Activated CD4-positive, alpha-beta T cell treated with anti-CD3 and anti-CD28 coated beads, Interleukin-2, amount 10 ng/mL, durations not matched to agents 24 days and 14 days (primary cell): ENCODE measurements at places on chromosomes 6 and 20. TPM values are rescaled to one million over a fixed set of nuclear protein-coding genes. Genes with fewer than 3 reads are reported as not detected.

DNA sequence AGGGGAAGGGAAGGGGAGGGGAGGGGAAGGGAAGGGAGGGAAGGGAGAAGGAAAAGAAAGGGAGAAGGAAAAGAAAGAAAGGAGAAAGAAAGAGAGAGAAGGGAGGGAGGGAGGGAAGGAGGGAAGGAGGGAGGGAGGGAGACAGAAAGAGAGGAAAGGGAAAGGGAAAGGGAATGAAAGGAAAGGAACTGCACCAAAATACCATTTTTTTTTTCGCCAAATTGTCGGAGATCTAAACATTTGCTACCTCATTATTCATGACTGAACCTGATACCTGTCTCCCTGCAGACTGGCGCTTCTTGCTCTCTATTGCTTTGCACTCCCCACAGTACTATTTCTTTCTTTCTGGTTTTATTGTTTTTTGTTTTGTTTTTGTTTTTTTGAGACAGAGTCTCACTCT, 117.3 kb upstream of the LGSN start:
- no peak for DNase-seq

GRCh38 chr6:151284012-151284411, 44.2 kb downstream of the AKAP12 start:
- DNase-seq, result no peak

GRCh38 chr6:84095156-84095555, 61.6 kb downstream of the MRAP2 start:
- no peak for DNase-seq

GRCh38 chr20:19860737-19861136, 102.7 kb downstream of the RIN2 start:
- DNase-seq, result no peak

GRCh38 chr6:41209547-41210320, 8.8 kb upstream of the TREML2 start:
- DNase-seq, result peak; percentile 51

- no peak for DNase-seq
Observed at GRCh38 chr20:50038574-50038991, 55.8 kb downstream of the SNAI1 start.

DNA sequence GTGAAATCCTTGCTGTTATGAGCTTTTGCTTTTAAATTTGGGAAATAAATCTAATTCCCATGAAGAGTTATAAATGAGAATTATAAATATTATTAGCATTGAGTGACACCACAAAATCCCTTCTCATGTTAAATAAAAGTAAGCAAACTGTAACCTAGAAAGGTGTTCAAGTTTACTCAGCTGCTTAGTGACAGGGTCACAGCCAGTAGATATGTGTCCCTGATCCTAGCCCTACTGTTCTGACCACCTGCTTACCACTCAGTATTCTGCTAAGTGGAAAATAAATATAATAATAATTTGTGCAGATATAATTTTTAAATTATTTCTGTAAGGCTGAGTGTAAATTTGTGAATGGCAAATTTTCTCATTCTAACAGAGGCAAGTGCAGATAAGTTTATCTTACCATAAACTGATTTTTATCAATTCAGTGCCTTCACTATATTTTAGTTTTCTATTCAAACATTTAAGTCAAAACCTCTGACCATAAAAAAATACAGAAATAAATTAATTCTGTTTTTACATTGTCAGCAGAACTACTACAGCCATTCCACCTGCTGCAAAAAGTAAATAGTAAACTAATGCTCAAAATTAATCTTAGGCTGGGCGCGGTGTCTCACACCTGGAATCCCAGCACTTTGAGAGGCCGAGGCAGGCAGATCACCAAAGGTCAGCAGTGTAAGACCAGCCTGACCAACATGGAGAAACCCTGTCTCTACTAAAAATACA, 118.2 kb downstream of the TENT5A start:
- DNase-seq, result no peak

DNA sequence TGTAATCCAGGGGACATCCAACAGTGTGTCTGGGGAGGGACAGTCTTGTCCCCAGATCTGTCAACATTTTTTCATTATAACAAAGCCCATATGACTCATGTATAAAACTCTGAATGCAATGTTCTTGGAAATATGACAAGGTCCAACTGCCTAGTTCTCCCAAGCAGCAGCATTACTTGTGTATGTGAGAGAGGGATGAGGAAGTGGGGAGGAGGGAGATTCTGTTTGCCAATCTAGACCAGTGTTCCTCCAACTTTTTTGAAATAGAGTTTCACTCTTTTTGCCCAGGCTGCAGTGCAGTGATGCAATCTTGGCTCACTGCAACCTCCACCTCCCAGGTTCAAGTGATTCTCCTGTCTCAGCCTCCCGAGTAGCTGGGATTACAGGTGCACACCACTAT, 394.8 kb downstream of the DHX35 start:
- peak; percentile 23 for DNase-seq

GRCh38 chr6:14110001-14110818, 7.4 kb upstream of the CD83 start:
- DNase-seq, result no peak

DNA sequence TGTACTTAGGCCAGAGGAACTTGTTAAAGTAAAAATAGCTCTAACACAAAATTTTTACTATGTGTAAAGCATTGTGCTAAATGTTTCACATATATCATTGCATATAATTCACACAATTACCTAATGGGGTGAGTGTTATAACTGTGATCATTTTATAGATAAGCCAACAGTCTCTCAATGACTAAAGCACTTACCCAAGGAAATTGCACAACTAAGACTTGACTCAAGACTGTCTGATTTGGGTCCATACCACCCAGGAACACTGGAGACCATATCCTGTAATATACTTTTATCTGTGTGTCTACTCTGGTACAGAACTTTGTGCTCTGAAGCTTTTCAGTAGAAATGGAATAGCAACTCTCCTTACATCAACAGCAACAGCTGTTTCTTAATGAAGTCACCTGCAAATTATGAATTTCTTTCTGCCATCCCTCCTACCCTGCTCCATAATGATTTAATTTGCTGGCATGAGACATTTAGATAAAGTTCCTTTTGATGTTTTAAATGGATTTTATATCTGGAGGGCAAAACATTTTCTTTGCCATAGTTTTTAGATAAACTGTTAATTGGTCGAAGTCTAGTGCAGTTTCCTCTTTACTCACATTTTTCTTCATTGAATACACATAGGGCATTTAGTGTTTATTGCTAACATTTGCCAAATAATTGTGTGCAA, 47.5 kb downstream of the TSPYL4 start:
- no peak for DNase-seq

DNA sequence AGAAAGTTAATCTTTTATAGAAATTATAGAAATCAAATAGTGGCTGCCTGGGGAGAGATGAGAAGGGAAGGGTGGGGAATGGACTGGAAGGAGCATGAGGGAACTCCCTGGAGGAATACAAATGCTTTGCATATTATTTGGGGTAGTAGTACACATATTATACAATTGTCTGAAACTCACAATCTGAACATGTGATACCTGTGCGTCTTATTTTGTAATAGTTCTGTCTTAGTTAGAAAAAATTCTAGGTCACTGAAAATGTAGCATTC, 30.7 kb upstream of the SPTLC3 start:
- no peak for DNase-seq

DNA sequence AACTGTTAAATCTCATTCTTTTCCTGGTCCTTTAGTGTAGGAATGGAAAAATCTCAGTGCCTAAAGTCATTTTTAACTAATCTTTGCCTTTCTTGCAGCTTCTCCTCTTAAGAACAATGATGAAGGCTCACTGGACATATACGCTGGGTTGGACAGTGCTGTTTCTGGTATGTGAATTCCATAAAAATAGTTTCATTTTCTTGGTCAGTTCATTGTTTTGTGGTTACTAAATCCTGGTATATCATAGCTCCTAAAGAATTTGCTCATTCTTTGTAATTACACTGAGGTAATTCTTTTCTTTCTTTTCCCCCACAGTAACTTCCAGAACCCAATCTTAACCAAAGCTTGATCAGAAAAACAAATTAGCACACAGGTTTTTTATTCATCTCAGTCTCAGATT, 23.4 kb downstream of the CASP8AP2 start:
- no peak for DNase-seq

- no peak for DNase-seq
Observed at GRCh38 chr6:55901765-55902270, 26.4 kb upstream of the BMP5 start.

GRCh38 chr6:68633972-68634725, 933 bp upstream of the ADGRB3 start:
- DNase-seq, result no peak

DNA sequence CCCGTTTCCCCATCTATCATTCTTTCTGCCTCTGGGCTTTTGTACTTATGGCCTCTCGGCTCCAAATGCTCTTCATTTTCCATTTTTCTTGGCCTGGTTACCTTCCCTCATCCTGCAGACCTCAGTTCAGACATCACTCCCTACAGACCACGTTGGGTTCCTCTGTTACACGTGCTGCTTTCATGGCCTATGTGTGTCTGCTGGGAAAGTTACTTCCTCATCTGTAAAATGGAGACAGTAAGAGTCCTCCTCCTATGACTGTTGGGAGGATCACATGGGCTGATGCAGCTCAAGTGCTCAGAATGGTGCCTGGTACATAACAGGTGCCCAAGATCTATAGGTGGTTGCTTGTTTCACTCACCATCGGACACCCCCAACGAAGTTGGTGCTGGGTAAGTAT, 13.5 kb downstream of the KCNK17 start:
- DNase-seq, result no peak

DNA sequence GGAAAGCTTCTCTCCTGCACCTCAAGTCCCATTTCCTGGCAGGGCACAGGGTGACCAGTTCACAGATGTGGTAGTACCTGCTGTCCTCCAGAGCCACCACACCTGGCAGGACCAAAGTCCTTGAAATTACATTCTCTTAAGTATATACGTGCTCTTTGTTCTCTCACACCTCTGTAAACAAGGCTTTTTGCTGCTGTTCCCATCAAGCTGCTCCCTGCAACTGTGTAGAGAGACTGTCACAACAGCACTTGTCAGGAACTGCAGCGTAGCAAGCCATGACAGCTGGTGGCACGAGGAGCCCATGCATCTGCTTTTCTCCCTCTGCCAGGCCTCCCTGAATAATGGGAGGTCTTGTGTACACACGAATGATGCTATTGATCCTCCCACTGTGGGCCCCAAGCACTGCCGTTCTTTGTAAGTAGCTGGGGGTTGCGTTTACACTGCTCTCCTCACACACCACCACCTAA, 431.8 kb downstream of the CD83 start:
- DNase-seq, result no peak

DNA sequence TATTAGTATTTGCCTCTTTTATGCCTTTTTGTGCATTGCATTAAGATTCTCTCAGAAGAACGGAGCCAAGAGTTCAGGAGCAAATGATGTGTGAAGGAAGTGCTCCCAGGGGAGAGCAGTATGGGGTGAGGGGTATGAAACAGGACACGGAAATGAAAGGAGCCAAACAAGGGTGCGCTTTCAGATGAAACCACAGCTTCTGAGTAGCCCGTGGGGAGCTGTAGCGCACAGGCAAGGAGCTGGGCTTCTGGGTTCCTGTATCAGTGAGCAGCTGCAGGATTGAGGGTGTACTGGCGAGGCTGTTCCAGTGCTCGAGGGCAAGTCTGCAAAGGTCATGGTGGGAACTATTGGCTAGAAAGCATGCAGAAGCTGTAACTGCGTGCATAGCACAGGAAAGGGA, 25.4 kb downstream of the ANKEF1 start:
- no peak for DNase-seq

APCDD1L gene
- not detected in 2 replicates for total RNA-seq

SGK1 gene
- total RNA-seq, result 28.8 and 36.4 TPM in 2 replicates

ENPP5 gene
- total RNA-seq, result not detected in 2 replicates

TUBB2A gene
- 3.9 and 4.7 TPM in 2 replicates for total RNA-seq
